ENCODE measurements at places on chromosomes 5 and 9.

- DNase-seq: no peak
Measured at GRCh38 chr9:127762111-127762676, 16.3 kb downstream of the SH2D3C start.

DNA sequence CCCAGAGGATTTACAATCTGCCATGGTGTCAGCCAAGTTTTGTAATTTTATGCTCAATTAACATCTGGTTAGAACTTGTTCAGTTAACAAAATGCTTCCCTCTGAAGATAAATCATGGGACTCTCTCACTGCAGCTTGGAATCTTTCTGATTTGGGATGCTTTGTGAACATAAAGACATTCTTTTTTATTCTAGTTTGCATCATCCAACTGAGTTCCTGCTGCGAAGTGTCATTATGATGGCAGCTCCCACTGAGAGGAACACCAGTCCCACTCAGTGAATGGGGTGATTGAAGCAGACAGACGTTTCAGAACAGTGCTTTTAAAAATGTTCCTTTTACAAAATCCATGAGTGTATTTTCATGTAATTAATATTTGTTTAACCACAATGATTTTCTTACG lies 863.8 kb downstream of the TLE4 start:
- DNase-seq: no peak

- no peak for DNase-seq
Measured at GRCh38 chr9:104817437-104817836, 53.5 kb downstream of the NIPSNAP3B start.

GRCh38 chr5:136133222-136133921 lies 727 bp downstream of the SMAD5 start:
- DNase-seq: no peak

DNA sequence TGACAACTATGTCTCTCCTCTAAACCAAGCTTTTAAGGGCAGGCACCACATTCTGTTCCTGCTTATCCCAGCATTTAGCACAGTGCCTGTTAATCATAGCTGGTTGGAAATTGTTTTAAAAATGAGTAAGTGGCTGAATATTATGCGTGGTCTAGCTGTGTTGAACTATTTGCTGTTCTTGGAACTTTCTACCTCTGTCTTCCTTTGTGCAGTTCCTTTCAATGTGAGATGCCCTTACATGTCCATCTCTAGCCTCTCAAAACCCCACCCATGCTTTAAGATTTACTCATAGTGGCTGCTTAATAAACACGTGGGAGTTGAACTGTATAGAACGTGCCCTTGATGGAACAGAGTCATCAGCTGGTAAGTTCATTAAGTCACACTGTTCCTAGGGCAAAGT lies 34.5 kb downstream of the C9orf57 start:
- DNase-seq: no peak

DNA sequence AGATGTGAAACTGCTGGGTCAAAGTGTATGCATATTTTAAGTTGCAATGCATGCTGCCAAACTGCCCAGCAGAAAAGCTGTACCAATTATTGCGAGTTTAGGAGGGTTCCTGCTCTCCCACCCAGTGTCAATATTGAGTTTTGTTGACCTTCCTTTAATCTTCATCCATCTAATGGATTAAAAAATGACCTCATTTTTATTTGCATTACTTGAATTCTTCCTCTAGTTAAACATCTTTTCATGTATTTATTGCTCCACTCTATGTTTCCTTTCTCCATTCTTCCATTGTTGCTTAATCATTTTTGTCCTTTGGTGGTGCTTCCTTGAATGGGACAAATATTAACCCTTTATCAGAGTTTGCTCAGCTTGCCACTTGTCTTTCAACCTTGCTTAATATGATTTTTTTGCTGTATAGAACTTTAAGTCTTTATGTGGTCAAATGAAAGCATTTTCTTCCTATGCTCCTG lies 32.4 kb downstream of the TLE1 start:
- no peak for DNase-seq

DNA sequence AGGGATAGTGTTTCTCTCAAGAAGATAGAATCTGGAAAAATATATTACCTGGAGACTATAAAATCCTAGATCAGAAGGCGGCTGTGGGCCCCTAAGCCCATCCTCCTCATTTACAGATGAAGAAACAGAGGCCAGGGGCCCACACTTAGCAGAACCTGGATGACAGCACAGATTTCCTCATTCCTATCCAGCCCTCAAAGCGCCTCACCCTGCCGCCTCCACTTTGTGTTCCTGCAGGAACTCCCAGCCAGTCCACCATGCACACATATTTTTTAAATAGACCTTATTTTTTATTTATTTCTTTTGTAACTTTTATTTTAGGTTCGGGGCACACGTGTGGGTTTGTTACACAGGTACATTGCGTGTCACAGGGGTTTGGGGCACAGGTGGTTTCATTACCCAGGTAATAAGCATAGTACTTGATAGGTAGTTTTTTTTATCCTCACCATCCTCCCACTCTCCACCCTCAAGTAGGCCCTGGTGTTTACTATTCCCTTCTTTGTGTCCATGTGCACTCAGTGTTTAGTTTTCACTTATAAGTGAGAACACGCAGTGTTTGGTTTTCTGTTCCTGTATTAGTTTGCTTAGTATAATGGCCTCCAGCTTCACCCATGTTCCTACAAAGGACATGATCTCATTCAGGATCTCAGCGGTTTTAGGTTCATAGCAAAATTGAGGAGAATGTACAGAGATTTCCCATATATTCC lies 85.5 kb upstream of the MAP1B start:
- DNase-seq: no peak

DNA sequence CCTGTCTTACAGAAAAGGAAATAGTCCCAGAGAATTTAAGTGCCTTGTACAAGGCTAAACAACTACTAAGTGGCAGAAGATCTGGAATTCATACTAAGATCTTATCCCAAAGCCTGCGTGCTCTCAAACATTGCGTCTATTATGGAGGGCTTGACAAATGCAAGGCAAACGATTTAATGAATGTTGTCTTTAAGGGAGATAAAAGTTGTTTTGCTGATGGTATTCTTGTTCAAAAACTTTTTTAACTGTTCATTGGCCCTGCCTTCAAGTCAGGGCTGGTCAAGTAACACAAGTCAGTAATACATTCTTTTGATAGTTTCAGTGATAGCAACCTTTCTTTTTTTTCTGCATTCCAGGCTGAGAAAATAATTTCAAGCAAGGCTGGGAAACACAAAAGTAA lies 1.7 kb upstream of the SLC38A9 start:
- no peak for DNase-seq

GRCh38 chr5:50856401-50857119 lies 190.1 kb downstream of the PARP8 start:
- no peak for DNase-seq

- DNase-seq: no peak
Measured at GRCh38 chr5:34037726-34038125, 5.3 kb downstream of the C1QTNF3 start.

GRCh38 chr9:36382484-36382883 lies 17.6 kb downstream of the RNF38 start:
- DNase-seq: no peak

DNA sequence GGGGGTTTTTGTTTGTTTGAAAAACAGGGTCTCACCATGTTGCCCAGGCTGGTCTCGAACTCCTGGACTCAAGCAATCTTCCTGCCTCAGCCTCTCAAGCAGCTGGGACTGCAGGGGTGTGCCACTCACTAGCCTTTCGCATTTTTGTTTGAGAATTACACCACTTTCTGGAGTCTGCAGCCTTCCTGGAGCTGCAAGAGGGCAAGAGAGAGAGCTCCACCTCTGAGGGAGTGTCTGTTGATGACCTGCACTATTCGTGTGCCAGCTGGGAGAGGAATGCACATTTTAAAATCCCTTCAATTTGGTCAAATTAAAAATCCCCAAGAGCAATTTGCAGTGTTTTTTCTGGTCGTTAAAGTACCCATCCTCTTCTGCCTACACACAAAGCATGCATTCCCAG lies 5.0 kb upstream of the CKMT2 start:
- DNase-seq: no peak

GRCh38 chr9:132078699-132079356 lies 839 bp downstream of the MED27 start:
- no peak for DNase-seq

Measured in stimulated activated CD4-positive, alpha-beta T cell treated with anti-CD3 and anti-CD28 coated beads, Interleukin-4, amount 100 ng/mL, for 48 hours (primary cell).